Naive thymus-derived CD8-positive, alpha-beta T cell (primary cell): ENCODE measurements at places on chromosomes 3 and 15. TPM values are rescaled to one million over a fixed set of nuclear protein-coding genes. Genes with fewer than 3 reads are reported as not detected.

EPHA3 gene
- not detected for total RNA-seq

ACKR2 gene
- 0.39 TPM for total RNA-seq

MRPL3 gene
- 60.5 TPM for total RNA-seq

SPSB4 gene
- not detected for total RNA-seq

KLHL40 gene
- total RNA-seq, result not detected

CLDN11 gene
- not detected for total RNA-seq

DNASE1L3 gene
- not detected for total RNA-seq

SQOR gene
- total RNA-seq, result 30.4 TPM

SPG21 gene
- 55.2 TPM for total RNA-seq

GOLGA8J gene
- total RNA-seq, result 0.36 TPM

WDR93 gene
- total RNA-seq, result 0.19 TPM

ARGFX gene
- not detected for total RNA-seq

GABRR3 gene
- total RNA-seq, result not detected

CKMT1B gene
- total RNA-seq, result not detected

GABRG3 gene
- not detected for total RNA-seq

KBTBD13 gene
- total RNA-seq, result not detected

PSMD6 gene
- 82.9 TPM for total RNA-seq

P2RY13 gene
- not detected for total RNA-seq

PCCB gene
- 14.7 TPM for total RNA-seq

GHSR gene
- total RNA-seq, result not detected

EHD4 gene
- 10.4 TPM for total RNA-seq

MYZAP gene
- total RNA-seq, result not detected
